ENCODE measurements at places on chromosomes 2 and 18.

DNA sequence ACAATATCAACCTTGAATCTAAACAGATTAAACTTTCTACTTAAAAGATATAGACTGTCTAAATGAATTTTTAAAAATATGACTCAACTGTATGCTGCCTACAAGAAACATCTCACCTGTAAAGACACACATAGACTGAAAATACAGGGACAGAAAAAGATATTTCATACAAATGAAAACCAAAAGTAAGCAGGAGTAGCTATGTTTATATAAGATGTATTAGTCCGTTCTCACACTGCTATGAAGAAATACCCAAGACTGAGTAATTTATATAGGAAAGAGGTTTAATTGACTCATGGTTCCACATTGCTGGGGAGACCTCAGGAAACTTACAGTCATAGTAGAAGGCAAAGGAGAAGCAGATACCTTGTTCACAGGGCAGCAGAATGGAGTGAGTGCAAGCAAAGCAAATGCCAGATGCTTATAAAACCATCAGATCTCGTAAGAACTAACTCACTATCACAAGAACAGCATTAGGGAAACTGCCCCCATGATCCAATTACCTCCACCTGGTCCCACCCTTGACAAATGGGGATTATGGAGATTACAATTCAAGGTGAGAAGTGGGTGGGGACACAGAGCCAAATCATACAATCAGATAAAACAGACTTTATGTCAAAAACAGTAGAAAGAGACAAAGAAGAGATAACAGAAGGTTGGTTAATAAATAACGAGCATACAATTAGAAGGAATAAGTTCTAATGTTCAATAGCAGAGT, 214.4 kb upstream of the SLC39A10 start:
- no peak for DNase-seq

DNA sequence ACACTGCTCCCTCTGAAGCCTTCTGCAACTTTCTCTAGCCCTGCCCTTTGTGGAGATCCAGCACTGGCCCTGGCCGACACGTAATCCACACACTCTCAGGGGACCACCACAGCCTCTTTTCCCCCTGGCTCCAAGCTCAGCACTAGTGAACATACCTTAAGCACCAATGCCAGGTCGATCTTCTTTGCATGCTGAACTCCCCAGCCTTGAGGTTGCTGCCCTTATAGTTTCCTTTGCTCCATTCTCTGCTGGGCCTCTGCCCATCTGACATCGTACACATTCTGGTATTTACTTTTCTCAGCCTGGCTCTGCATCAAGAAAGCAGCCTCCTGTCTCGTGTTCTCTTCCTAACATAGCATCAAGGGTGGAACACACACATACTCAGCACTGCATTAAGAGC, 361.5 kb downstream of the LPIN1 start:
- no peak for DNase-seq

DNA sequence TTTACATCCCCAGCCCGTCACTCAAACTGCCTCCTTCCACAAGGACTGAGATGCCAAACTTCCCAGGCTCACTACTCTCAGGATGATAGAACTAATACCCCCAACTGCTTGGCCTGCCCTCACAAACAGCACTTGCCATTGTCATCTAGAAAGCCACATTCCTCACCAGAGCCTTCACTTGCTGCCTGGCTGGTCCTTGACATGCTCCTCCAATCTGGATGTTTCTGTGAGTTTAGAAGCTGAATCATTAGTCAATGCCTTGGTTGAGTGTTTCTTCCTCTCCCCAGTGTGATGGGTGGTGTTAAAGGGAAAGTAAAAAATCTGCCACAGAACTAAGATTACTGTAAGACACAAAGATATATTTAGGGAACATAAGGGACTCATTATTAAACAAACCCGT, 52.5 kb downstream of the MARCHF4 start:
- DNase-seq = no peak

DNA sequence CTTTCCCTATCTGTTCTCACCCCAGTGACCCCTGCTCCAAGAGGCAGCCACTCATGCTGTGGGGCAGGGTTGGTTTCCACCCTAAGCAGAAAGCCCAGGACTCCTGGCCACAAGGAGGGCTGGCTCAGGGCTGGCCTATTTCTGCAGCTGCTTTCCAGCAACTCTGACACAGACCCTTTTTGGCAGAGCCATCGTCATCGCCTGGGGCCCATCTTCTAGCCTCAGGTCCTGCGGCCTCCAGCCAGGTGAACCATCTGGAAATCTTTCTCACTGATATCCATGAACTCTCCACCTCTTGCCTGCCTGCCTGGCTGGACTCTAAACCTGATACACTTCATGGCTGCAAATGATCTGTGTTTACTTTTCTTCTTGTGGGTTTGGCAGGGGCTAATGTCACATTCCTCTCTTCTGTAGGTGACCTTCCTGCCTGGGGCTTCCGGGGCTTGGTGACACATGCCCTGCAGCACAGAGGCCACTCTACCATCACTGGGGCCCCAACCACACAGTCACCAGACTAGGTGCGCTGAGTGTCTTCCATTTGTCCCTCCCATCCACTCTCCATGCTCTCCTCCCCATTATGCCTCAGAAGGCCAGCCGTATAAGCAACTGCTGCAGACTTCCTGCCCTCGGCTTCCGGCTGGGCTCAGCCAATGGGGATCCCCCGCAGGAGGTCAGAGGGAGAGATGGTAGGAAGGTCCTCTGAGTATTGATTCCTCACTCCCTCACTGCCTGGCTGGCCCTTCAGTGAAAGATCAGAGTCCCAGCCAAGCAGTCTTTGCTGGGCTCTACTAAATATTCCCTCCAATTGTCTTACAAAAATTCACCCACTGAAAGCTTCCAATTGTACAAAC, 9.7 kb upstream of the COPS8 start:
- DNase-seq = no peak

DNA sequence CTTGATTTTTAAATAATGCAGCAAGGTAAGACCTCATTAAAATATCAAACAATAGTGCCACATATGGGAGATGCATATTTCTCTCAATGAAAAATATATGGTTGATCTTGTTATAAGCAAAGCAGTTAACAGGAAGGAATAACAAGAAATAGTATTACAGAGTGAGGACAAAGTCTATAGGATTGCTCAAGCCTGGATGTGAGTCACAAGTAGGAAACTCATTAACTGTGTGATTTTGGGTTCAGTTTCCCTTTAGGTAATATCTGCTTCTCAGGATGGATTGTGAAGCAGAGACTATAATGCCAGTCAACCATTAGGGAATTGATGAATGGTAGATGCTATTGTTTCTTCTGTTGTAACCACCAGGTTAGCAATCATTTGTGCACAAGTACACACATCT, 42.9 kb upstream of the SPHKAP start:
- DNase-seq = no peak

GRCh38 chr2:237324405-237324831, 89.5 kb downstream of the COL6A3 start:
- DNase-seq = no peak

DNA sequence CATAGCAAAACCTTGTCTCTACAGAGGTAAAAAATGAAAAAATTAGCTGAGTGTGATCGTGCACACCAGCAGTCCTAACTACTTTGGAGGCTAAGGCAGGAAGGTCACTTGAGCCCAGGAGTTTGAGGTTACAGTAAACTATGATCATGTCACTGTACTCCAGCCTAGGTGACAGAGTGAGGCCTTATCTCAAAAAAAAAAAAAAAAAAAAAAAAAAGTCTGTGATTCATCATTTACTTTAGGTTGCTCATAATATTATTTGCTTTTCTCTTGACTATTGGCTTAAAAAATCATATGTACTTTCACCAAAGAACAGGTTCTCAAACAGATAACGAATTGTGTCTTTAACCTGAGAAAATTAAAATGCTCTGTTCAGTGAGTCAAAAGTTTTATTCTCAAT, 129.1 kb downstream of the MYO3B start:
- DNase-seq = no peak

GRCh38 chr2:176002688-176003210, 682 bp upstream of the LNPK start:
- peak; percentile 33 for DNase-seq

DNA sequence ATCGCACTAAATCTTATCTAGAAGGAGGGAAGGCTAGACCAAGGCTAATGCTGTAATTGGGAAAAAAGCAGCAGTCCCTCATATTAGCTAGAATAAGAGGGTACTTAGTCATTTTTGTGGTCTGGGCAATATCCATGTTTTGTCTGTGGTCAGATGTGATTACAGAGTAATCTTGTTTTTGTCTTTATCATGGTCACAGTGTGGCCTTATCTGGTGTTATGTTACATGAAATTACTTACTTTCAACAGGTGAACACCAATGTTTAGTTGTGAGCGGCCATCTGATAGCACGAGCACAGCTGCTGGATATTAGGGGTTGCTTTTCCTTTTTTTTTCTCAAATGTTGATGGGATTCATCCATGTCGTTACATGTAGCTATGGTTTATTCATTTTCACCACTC, 23.7 kb upstream of the PLEKHM3 start:
- DNase-seq = no peak

GRCh38 chr2:29723255-29724001, 198.0 kb downstream of the ALK start:
- no peak for DNase-seq

DNA sequence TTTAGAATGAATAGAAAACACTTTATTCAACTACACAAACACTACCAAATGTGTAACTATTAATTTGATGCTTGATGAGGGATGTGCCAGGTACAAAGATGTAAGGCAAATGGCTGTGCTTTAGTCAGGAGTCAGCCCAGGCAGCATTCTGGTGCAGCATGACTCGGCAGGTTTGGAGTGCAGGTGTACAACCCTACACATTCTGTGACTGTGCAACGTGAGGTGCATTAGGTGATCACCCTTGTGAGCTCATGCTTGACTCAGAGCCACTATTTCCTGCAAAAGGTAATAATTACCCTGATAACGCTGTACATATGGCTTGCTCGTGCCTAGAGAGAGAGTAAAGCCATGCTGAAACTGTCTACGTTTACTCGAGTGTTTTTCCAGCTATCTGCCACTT, 288.7 kb upstream of the DSEL start:
- DNase-seq = no peak

DNA sequence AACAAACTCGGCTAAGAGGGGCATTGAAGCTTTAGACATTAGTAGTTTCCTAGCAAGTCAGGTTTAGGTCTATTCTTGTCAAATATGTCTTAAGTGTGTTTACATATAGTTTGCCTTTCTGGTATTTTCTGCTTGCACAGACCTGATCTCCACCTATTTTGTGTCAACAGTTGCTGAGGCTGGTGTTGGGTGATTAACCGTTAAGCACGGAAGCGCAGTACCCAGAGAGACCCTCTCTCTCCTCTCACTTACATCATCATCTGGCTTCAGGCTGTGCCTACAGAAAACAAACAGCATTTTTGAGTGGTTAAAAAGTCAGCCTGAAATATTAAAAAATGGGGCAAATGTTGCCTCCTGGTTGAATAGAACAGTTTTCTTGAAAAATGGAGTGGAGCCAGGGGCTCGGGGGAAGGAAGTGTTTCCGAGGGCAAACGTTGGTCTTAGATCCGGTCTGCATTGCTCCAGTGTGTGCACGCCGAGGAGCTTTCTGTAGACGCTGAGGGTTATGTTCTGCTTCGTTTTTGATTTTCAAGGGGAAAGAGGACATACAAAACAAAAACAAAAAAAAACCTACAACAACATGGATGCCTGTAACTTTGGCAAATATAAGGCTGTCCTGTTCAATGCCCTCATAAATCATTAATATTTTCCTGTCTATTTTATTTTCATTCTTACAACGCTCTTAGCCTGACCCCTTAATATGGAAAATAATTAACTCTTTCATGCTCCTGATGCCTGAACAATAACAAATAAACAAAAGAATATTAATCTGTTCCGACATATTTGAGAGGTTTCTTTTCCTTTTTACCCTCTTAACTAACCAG, 120.8 kb downstream of the MEIS1 start:
- peak; percentile 23 for DNase-seq

DNA sequence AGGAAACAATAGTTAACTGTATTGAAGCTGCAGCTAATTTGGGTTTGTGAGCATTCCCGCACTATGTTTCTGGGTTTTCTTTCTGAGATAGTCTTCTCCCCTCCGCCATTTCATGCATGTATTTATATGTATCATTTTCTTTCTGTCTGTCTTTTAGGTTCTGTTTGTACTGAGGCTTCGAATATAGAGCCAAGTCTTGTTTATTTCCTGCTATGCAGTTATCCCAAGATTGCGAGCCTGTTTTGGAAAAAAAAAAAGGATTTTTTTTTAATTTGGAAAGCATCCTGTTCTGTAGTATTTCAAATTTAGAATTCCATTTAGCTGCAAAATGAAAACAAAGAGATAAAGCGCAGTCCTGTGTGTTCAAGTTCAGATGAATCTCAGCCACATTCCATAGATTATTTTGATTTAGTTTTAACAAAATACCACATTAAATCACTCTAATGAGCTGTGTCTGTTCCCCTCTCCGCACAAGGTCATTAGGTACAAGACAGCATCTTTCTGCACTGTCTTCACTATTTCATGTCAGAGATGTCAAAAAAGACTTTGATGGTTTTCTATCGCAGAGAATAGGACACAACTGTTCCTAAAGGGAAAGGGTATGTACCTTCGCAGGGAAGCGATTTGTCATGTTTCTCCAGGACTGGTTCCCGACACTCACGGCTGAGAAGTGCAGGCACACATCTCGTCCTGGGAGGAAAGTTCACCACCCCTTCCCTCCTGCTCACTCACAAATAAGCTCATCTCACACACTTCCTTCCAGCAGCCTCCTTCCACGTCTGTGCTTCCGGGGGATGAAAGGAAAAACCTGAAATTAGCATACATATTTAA, 443.4 kb downstream of the ZNF516 start:
- DNase-seq = no peak

DNA sequence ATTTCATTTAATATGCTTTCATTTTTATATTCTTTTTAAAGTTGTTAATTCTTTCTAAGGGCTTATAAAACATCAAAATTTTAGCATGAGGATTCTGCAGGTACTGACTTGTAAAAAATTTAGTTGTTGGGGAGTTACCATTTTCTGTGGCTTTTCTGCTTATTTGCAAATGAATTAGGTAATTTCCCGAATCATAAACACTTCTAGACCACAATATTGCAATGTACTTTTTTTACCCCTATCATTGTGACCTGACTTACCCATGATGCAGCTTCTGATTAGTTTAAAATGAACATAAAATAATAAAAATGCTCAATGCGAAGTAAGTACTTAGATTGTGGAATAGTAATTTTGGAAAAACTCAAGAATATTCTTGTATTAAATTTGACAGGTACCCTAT, 11.4 kb downstream of the ARL6IP6 start:
- DNase-seq = no peak

DNA sequence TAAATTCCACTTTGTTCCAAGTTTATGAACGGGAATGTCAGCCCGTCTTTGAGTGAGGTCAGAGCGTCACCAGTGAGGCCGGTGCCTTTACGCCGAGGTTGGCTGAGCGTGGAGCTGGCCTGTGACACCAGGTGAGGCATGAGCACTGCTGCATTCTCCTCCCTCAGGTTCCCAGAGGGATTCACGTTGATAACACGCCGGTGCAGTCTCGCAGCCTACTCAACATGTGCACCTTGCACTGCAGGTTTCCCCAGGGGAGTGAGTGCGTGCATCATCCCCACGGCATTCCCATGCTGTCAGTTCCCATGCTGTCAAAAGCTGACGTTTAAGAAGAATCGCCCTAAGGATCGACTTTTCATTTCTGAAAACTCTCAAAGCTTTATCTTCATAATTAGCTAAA, 213.3 kb downstream of the LDLRAD4 start:
- no peak for DNase-seq

- DNase-seq = no peak
Measured at GRCh38 chr2:31221544-31221943, 4.2 kb upstream of the CAPN14 start.

GRCh38 chr2:207156451-207157161, 9.1 kb downstream of the KLF7 start:
- DNase-seq = no peak

GRCh38 chr2:162301877-162302276, 16.6 kb downstream of the IFIH1 start:
- no peak for DNase-seq
